ENCODE measurements at places on chromosomes 2 and 18.

DNA sequence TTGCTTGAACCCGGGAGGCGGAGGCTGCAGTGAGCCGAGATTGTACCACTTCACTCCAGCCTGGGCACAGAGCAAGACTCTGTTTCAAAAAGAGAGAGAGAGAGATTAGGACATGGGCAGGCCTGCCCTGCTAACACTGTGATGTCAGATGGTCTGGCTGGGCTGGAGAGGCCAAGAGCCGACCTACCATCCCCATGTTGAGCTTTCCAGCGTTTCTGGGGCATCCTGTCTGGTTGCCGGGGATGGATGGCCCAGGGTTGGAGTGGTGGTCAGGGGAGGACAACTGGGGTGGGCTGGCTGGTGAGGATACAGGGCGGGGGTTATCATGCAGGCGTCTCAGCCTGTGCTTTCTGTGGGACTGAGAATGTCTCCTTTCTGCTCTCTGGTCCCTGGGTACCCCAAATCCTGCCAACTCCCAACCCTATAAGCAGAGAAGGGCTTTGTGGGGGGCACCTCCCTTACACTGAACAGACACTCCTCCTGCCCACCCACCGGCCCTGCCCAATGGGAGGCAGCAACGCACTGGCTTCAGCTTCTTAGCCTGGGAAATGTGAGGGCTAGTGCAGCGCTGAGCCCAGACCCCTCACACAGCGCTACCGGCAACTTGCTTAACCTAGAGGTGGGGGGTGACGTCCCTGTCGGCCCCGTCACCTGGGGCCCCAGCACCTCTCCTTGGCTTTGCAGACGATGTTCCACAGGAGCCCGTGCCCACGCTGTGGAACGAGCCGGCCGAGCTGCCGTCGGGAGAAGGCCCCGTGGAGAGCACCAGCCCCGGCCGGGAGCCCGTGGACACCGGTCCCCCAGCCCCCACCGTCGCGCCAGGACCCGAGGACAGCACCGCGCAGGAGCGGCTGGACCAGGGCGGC lies 5.4 kb downstream of the SNORC start:
- H3K27me3 ChIP-seq: peaks cover 8% of the 10 kb centered on the region
- no peaks in the 10 kb centered on the region for H3K36me3 ChIP-seq
- peak overlapping the region; percentile 46 for H3K4me3 ChIP-seq
- DNase-seq: peak; percentile 36
- H3K27ac ChIP-seq: no peak overlapping the region

DNA sequence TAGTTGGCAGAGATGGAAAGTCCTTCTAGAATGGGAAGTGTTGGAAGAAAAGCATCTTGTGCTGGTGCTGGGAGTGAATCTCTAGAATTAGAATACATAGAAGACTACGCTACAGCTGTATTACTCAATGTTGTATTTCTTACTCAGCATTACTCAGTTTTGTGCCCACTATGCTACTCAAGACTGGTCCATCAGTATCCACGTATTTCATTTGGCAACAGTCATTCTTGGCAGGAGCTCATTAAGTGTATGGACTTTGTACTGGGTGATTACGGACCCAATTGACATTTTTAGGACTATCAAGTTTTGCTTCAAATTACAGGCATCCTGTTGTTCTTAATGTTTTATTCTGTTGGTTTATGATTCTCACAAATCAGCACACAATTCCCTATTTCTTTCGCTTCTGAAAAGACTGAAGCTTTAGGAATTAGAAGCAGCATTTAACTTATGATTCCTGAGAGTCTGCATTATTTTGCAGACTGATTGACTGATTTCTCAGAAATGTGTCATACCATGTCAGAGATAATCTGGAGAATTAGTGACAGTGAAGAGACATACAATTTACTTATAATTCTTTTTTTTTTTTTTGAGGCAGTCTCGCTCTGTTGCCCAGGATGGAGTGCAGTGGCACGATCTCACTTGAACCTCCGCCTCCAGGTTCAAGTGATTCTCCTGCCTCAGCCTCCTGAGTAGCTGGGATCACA lies 136.9 kb downstream of the MYO3B start:
- no peaks in the 10 kb centered on the region for H3K4me1 ChIP-seq
- H3K27me3 ChIP-seq: peaks cover 27% of the 10 kb centered on the region
- H3K36me3 ChIP-seq: no peaks in the 10 kb centered on the region
- no peak overlapping the region for H3K4me3 ChIP-seq

GRCh38 chr2:128292599-128293425 lies 25.9 kb downstream of the HS6ST1 start:
- H3K36me3 ChIP-seq: no peaks in the 10 kb centered on the region
- H3K27me3 ChIP-seq: no peaks in the 10 kb centered on the region
- no peak overlapping the region for H3K4me3 ChIP-seq
- no peak overlapping the region for H3K27ac ChIP-seq
- DNase-seq: no peak
- no peaks in the 10 kb centered on the region for H3K4me1 ChIP-seq

DNA sequence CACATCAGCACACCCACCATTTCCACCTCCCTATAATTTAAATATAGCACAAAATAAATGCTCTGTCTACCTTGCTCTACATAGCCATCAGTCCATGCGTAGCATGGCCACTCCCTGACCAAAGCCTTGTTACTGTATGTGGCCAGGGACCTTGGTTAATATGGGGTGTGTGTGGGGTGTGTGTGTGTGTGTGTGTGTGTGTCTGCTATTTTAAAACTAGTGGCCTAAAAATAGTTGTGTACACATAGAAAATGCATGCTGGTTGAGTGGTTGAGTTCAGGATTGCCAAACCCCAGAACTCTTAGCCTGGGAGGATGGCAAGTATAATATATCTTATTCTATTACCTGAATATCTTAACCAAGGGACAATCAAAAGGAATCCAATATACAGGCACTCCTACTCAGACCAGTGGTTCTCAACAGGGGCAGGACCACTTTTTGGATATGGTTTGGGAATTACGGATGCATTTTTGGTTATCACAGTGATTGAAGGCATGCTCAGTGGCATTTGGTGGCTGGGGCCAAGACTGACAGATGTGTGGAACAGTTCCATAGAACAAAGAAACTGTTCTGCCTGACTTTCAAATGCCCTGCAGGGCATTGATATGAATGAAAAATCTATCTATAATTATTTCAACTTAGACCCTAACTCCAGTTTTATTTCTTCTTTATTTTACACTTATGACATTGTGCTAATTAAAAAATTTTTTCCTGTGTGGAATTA lies 72.3 kb upstream of the PSME4 start:
- H3K27ac ChIP-seq: no peak overlapping the region
- no peak overlapping the region for H3K4me3 ChIP-seq
- H3K36me3 ChIP-seq: peaks cover 16% of the 10 kb centered on the region
- peaks cover 1% of the 10 kb centered on the region for H3K4me1 ChIP-seq
- no peak for DNase-seq
- no peaks in the 10 kb centered on the region for H3K27me3 ChIP-seq

Data from activated naive CD8-positive, alpha-beta T cell treated with anti-CD3 and anti-CD28 coated beads, Interleukin-2, amount 10 ng/mL, durations not matched to agents 7 days and 5 days (primary cell).